Ascending aorta (tissue), 2 donors: ENCODE measurements at places on chromosomes 16 and 17. TPM values are rescaled to one million over a fixed set of nuclear protein-coding genes. Genes with fewer than 3 reads are reported as not detected.
A peak's percentile ranks its signal among the peaks of the same experiment; 100 is the strongest.

DNA sequence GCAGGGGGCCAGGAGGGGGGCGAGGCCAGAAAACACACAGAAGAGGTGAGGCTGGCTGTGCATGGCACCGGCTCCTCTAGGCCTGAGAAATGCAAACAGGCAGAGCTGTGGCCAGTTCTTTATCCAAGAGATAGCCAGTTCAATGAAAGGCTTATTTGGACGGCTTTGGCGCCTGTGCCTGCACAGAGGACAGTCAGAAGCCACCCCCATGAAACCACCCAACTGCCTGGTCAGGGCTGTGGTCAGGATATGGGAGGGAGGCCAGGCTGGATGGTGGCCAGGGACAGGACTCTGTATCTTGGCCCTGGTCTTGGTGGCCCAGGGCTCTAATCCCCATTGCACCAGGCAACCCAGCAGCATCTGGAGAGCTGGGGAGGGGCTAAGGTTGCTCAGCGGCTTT is 24.5 kb upstream of the GPRC5C start:
- H3K4me1 ChIP-seq = no peaks in the 10 kb centered on the region
- DNase-seq = no peak
- no peaks in the 10 kb centered on the region for H3K36me3 ChIP-seq
- no peaks in the 10 kb centered on the region for H3K27me3 ChIP-seq
- H3K4me3 ChIP-seq = no peak overlapping the region

- H3K4me3 ChIP-seq = no peak overlapping the region
- H3K4me1 ChIP-seq = no peaks in the 10 kb centered on the region
- H3K27me3 ChIP-seq = no peaks in the 10 kb centered on the region
- no peaks in the 10 kb centered on the region for H3K36me3 ChIP-seq
Measured at GRCh38 chr17:57132663-57133062, 47.6 kb downstream of the AKAP1 start.

DNA sequence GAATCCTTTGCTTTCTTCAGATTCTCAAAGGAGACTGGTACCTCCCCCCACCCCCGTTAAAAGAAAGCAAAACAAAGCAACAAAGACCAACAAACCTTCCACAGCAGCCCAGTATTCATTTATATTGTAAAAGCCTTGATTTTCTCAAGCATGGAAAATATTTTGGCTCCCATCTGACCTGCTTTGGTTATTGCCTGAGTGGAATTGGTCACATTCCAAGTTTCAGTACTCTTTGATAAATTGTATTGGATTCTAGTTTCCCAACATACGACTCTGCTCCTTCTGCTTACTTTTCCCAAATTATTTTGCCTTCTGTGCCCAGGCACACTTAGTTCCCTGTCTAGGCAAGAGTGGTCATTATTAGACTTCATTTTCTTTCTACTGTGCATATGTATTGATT is 1.3 kb downstream of the ABCC11 start:
- no peaks in the 10 kb centered on the region for H3K4me1 ChIP-seq
- H3K36me3 ChIP-seq = no peaks in the 10 kb centered on the region
- no peak for DNase-seq
- H3K27ac ChIP-seq = no peak overlapping the region
- peak overlapping the region; percentile 75 for H3K4me3 ChIP-seq
- H3K27me3 ChIP-seq = no peaks in the 10 kb centered on the region

GRCh38 chr17:40910441-40910841 is 25.4 kb upstream of the KRT20 start:
- peaks cover 16% of the 10 kb centered on the region for H3K4me1 ChIP-seq
- no peak overlapping the region for H3K4me3 ChIP-seq
- H3K36me3 ChIP-seq = no peaks in the 10 kb centered on the region
- no peaks in the 10 kb centered on the region for H3K27me3 ChIP-seq
- DNase-seq = no peak

GRCh38 chr17:72775919-72776318 is 316.6 kb downstream of the SLC39A11 start:
- H3K27me3 ChIP-seq = no peaks in the 10 kb centered on the region
- H3K4me3 ChIP-seq = no peak overlapping the region
- peaks cover 4% of the 10 kb centered on the region for H3K36me3 ChIP-seq
- H3K27ac ChIP-seq = no peak overlapping the region
- DNase-seq = no peak
- no peaks in the 10 kb centered on the region for H3K4me1 ChIP-seq

Gene OTOP2
- total RNA-seq = not detected

DNA sequence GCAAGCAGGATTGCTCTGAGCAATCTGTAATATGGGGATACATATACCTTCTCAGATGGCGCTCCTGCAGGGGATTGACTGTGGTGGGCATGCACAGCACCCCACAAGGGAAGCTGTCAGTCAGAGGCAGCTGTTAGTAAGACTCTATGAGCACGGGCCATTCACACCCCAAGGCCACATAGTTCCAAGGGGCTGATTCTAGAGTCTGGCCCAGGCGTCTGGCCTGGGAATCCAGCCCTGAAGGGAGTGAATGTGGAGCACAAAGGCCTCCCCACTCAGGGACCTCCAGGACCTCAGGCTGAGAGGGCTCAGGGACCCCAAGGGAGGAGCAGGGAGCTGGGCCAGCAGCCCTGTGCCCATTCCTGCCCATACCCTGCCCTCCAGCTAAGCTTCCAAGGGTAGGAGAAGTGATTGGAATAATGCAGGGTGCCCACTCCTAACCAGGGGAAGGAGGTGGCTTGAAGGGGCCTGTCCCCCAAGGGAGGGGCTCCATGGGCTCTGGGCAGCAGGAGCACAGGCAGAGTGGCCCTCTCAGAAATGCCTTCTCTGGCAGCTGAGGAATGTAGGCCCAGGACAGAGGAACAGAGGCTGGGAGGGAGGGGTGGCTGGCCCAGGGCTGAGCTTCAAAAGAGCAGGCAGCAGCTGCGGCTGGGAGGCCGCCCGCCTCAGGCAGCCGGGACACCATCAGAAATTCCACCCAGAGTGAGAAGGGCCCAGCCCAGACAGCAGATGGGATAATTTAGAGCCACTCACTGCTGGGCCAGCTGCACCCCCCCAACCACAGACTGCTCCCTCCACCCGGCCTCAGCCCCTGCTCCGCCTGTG is 48.9 kb upstream of the MRPS23 start:
- no peak overlapping the region for H3K4me3 ChIP-seq
- H3K27ac ChIP-seq = peak overlapping the region; percentile 79
- H3K4me1 ChIP-seq = peaks cover 21% of the 10 kb centered on the region

Gene ARHGAP27
- total RNA-seq = 80.6 TPM

Gene TMEM220
- total RNA-seq = 0.53 TPM

Gene CASKIN1
- total RNA-seq = not detected
